ENCODE measurements at places on chromosomes 3 and 15. TPM values are rescaled to one million over a fixed set of nuclear protein-coding genes. Genes with fewer than 3 reads are reported as not detected.

GRCh38 chr3:135851201-135852081 lies 114.1 kb upstream of the PPP2R3A start:
- no peak for DNase-seq

DNA sequence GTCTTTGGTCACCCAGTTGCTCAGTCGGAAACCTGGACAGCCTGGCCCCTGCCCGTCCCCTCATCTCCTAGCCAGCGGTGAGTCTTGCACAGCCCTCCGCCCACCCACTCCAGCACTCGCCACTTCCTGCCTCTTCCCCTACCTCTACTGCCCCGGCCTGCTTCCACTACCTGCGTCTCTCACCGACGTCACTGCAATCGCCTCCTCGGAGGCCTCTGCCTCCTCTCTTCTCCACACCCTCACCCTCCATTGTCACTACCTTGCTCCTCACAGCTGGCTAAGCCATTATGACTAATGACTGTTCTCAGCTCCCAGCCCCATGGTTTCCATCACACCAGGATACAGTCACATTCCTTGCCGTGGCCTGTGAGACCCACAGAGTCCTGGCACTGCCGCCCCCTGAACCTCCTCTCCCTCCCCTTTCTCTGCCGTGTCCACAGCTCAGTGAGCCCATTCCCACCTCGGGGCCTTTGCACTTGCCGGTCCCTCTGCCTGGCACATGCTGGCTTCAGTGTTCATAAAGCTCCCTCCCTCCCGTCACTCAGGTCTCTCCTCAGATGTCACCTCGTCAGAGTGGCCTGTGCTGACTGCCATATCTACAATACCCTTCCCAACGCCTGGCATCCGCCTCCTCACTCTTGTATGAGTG lies 104.8 kb downstream of the FBLN2 start:
- DNase-seq, result peak; percentile 22

DNA sequence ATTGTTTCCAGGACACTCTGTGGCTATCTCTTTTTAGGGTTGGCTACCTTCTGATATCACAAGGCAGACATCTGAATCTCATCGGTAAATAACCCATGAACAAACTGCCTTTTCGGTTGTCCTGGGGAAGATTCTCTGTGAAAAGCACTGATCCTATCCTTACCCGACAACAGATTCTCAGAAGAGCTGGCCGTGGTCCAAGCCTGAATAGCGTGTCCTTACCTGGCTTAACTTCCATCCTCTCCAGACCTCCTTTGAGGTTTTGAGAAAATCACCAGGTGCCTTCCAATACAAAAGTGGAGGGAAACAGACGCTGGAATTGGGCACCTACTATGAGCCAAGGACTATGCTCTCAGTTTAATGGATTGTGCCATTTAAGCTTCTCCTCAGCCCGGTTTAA lies 87.4 kb upstream of the ARHGEF3 start:
- DNase-seq, result no peak

DNA sequence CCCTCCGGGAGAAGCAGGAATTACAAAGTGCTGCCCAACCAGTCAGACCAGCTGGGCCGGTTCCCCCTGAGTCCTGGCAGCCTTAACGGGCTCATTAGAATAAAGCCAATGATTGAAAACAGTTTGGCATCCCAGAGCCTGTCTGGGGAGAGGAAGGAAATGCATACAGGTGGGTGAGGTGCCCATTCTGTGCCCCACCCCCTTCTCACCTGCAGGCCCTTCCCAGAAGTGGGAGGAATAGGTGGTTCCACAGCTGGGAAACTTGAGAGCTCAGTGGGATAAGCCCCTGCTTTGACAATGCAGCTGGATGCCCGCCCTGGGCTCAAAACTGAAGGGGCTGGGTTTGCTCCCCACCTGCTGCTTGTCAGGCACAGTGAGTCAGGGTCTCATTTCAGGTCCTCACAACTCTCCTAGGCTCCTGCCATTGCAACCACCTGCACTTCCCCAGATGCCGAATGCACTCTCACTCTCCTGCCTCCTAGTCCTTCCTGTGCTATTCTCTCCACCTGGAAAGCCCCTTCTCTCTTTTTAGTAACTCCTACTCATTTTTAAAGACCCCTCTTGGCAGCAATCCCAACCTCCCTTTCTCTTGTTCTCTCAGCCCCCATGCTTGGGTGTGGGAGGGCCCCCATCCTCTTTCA lies 5.5 kb upstream of the BUB1B start:
- DNase-seq, result no peak

Gene BAHD1
- total RNA-seq, result 16.6 TPM

Gene CCR9
- total RNA-seq, result not detected
